NCI-H1694 treated with DMSO at 0.1 percent for 48 hours (cell line): ENCODE measurements at places on chromosomes 2 and 18.

DNA sequence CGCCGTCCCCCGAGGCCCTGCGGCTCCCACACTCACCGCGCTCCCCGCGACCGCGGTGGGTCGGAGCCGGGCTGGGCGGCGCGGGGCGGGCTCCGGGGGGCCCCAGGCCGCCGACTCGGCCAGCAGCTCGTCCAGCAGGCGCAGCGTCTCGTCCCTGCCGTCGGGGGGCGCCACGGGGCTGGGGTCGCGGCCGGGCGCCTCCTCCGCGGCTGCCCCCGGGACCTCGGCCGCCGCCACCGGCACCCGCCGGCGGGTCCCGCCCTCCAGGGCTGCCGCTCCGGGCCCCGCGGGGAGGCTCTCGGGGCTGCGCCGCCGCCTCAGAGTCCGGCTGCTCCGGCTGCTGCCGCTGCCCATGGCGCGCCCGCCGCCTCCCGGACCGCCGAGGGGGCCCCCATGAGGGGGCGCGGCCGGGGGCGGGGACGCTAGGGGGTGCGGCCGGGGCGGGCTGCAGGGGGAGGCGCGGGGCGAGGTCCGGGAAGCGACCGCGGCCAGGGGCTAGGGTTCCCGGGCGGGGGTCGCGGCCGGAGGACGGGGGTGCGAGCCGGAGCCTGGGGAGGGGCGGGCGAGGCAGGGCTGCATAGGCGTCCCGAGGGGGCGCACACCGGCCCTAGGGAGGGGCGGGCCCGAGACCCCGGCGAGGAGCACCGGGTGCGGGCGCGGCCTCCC, at the start of gene CYS1:
CYS1 (minus strand) TSS at position 542 of the 666 bp plus-strand sequence; CDS start at position 354, 188 bp downstream.
- DNase-seq, result no peak

GRCh38 chr18:68604256-68604655, 110.7 kb downstream of the TMX3 start:
- DNase-seq, result no peak

DNA sequence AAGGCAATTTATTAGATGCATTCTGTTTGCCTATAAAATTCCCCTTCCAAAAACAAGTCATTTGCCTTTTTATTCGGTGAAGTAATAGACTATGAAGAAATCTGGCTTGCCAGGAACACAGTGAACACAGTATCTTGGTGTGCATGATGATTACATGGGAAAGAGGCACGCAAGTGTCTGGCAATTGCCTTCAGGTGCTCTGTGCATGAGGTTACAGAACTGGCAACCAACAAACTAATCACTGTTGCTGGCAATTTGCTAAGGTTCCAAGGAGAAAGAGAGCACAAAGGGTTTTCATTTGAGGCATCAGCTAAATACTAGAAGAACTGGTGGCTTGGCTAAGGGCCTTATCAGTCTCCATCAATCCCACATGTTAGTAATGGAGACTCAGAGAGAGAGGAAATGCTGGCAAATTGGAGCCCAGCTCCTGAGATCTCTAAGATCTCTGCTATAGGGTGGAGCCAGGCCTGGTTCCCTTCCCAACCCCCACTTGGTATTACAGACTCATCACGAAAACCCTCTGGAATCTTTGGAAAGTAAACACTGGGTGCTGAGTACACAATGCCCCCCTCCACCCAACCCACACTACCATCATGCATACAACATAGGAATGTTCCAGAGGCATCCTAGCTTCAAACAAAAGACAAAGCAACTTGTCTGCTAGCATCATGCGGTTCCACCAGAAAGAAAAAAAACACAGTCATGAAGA, 10.4 kb downstream of the RNF152 start:
- no peak for DNase-seq

DNA sequence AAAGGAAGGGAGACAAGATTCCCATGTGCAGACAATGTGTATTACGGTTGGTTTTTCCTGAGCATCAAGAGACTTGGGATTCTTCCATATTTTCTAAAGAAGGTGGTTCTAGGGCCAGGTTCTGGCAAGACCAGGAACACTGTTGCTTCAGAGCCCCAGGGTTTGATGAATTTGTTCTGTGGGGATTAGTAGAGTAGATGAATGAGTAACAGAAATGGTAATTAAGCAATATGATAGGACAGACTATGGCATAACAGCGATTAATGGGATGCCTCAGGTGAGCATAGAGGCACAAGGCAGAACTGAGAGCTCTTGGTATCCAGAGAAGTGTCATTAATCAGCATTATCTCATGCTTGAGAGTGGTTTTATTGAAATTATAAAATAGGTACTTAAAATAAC, 82.8 kb upstream of the PNPT1 start:
- DNase-seq, result no peak

DNA sequence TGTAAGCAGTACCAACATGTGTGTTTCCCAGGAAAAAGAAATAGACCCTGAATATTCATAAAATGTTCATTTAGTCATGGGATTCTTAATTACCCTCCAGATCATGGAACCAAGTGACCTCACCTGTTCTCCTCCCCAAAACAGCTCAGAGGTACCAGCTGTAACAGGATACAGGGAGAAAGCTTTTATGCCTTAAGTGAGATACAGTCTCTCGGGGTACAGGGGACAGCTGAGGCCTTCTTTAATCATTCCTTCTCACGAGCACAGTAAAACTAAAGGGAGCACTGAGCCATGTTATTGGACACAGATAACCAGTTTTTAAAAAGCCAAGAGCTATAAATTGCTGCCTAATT, 16.6 kb downstream of the EPHA4 start:
- DNase-seq, result no peak

DNA sequence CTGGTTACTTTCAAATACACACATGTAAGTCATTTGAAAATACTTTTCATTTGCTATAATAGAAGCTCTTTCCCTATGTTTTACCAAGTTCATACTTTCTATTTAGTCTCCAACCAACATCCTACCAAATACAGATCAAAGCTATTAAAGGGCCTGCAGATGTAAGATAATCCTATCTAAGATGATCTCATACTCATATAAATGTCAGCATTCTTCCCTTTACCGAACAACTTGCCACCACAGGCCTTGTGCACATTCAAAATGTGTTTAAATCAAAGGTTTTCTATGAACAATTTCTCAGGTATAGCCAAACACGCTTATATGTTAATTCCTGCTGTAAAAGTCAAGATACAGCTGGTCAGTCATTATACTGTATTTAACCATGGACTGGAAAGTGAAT, 23.3 kb downstream of the KCTD18 start:
- DNase-seq, result no peak

DNA sequence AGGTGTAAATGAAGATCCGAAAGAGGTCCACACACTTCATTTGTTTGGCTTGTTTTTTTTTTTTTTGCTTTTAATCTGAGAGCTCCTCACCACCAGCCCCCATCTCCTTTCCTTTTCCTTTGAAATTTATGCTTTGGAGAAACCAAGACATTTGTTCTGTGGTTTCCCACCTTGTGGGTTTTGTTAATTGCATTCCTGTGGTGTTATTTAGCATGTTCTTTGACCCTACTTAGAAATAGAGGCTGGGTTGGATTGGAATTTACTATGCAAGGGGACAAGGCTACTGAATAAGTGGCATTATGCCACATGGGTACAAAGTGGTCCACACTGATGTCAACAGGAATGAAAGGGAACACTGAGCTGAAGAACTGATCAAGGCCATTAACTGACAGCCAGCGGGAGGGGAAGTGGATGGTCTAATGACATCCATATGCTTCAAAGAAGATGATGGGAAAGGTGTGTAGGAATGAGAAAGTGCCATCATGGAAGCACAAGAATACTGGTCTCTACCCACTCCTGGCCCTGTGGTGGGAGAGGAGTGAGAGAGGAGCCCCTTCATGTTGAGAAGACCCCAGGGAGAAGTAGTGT, 8.9 kb downstream of the CCL20 start:
- no peak for DNase-seq

GRCh38 chr2:167572883-167573619, 674.3 kb downstream of the STK39 start:
- no peak for DNase-seq

- DNase-seq, result no peak
Measured at GRCh38 chr18:2036086-2036485, 535.2 kb downstream of the METTL4 start.

DNA sequence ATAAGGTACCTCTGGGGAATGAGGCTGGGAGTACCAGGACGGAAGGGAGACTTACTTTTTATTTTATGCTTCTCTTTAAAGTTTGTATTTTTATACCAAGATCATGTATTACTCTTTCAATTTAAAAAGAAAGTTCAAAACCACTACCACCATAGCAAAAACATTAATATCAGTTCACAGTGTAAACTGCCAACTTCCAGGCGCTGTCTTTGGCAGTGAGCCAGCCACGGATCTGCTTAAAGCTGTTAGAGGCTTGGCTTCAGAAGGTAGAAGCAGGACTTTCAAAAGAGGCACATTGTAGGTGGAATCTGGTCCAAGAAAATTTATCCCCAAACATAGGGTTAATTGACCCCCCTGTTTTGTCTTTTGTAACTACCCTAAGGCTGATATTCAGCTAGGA, 74.8 kb downstream of the B3GNT2 start:
- peak; percentile 20 for DNase-seq

DNA sequence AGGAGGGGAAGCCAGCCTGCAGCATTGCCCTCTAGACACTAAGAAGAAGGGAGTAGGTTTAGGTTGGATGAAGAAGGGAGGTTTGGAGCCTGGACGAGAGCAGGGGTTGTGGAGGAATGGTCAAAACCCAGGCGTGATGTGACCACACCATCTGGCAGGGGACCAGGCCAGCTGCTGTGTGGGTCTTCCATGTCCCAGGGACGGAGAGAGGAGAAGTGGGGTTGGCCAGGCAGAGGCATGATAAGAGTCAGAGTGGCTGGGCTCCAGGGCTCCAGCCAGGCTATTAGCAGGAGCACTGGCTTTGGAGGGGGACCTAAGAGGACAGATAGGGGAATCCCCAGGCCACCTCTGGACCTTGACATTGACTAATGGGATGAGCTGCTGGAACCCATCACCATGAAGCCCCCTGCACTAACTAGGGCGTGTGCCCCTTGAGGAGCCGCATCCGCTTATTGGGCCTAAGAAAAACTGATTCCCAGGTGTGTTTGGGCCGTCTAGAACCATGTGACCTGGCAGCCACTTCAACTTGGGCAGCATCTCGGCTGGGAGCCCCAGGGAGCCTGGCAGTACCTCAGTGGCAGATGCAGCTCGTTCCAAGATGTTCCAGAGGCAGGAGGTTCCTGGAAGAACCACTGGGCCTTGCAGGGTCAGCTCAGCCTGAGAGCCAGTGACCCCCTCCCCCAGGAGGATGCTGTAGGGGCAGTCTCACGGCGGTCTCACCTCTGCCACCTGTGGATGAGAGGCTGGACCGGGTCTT, 235.1 kb downstream of the AGAP1 start:
- no peak for DNase-seq

GRCh38 chr18:74682141-74682990, 84.7 kb downstream of the ZNF407 start:
- no peak for DNase-seq

GRCh38 chr18:9862686-9863085, 23.1 kb upstream of the TXNDC2 start:
- DNase-seq, result no peak

- DNase-seq, result no peak
Measured at GRCh38 chr2:128625963-128626759, 307.5 kb upstream of the HS6ST1 start.

- no peak for DNase-seq
Measured at GRCh38 chr18:76943542-76944339, 121.4 kb downstream of the ZNF236 start.

DNA sequence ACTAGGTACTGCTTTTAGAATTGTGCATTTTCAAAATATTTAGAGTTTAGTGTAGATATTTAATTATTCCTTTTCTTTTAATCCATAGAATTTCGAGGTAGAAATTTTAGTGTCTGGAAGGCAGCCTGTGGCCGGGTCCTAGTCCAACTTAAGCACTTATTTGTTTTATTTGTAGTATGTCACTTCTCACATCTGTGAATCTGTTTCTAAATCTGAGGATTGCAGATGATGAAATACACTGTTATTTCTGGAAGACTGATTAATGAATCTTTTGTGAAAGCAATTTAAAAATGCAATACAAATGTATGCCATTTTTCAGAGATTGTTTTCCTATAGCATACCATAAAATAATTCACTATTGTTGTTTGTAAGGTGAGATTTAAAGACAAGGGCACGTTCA, 483.9 kb upstream of the TRIB2 start:
- no peak for DNase-seq

DNA sequence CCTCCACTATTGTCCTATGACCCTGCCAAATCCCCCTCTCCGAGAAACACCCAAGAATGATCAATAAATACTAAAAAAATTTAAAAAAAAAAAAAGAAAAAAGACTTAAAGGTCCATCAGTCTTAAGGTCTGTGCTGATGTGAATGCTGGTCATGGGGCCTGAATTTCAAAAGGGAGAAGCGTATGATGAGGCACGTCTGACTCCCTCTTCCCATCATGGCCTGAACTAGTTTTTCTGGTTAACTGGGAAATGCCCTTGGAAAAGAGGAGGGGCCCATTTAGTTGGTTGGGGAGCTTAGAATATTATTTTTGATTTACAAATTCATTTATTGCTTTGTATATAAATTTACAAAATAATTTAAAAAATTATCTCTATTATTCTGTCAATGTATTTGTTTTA, 291.0 kb upstream of the CDH19 start:
- DNase-seq, result no peak

DNA sequence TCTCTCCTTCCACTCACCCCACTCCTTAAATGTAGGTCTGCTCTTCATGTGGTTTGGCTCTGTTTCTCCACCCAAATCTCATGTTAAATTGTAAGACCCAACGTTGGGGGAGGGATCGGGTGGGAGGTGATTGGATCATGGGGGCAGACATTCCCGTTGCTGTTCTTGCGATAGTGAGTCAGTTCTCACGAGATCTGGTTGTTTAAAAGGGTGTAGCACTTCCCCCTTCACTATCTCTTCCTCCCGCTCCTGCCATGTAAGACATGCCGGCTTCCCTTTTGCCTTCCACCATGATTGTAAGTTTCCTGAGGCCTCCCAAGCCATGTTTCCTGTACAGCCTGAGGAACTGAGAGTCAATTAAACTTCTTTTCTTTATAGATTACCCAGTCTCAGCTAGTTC, 1044.5 kb upstream of the POU3F3 start:
- DNase-seq, result no peak

- peak; percentile 58 for DNase-seq
Measured at GRCh38 chr18:5600378-5601071, 56.7 kb upstream of the EPB41L3 start.

- DNase-seq, result no peak
Measured at GRCh38 chr2:53670331-53670730, 97.3 kb upstream of the CHAC2 start.

DNA sequence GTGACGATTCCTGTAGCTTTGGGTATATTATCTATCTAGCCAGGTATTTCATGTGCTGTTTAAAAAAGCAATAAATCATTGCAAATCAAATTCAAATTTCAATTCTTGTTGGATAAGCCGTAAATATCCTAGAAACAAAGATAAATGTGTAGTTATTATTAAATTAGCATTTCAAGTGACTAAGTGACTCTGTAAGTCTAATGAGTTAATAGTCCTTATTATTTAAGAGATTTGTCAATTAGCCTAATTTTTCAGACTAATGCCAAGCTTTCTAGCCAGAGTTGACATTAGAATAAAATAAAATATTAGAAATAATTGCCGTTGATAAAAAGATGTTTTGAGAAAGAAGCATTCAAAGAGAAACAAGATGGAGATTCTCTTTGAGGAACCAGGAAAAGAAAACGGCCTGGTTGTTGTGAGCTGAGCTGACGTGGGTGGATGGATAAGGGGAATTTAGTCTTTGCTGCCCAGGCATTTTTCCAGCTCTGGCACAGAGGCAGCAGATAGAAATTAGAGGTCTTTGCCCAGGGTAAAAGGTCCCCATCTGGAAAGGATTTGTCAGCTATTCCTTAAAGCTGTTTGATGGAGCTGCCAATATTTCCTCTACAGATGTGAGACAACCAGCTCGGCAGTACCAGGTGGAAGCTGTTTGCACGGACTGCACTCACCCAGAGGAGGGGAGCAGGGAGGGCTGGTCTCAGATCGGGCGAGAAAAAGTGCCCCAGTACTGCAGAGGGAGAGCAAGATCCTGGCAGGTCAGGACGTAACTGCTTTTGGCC, 117.3 kb upstream of the SEC11C start:
- peak; percentile 20 for DNase-seq
